ENCODE measurements at places on chromosomes 2 and 18.

DNA sequence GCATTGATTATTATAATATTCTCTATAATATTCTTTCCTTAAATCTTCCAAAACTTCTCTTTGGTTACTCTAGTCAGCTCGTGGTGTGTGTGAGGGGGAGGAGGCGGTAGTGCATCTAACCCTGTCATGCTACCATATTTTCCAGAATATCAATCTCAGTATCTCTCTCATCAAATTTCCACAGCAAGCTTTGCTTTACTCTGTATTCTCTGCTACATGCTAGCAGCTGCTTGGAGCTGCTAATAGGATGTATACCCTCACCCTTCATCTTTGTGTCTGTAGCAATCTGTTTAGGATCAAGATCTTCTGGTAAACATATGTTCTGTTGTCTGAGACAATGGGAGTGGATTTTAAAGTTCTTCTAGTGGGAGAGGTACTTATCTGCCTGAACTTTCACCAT, 303.8 kb upstream of the KLHL14 start:
- DNase-seq: no peak

DNA sequence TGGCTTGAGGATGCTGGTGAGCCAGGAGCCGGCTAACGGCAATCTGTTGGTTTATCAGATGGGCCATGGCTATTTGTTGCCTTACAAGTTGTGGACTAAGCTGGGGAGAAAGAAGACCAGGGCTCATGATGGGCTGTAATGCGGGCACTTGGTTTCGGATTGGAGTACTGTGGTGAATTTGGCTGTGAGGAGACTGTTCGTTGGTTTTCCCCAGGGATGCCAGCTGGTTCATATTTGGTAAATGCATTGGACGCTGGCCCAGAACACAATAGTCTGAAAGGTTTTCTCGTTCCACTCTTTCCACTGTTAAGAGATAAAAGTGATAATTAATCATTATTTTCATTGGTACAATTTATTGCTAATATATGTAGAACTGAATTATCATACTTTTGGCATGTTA, 108.9 kb downstream of the SATB2 start:
- DNase-seq: no peak

- no peak for DNase-seq
Measured at GRCh38 chr18:42113529-42114191, 158.6 kb downstream of the PIK3C3 start.

DNA sequence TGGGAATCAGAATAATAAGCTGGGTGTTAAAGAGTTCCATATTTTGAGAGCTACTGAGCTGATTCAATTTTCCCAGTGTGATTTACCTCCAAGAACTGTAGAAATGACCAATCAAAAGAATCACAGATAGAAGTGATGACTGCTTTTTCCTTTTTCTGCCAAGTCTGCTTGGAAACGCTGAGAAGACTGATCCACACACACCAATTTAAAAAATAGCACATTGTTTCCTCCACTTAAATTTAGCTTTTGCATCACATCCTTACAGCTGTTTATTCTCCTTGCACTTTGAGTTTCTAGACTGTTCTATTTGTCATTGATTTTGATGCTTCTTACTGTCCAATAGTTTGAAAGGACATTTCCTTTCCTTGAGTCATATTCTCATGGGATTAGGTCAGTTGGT, 590.3 kb upstream of the CHAC2 start:
- no peak for DNase-seq

DNA sequence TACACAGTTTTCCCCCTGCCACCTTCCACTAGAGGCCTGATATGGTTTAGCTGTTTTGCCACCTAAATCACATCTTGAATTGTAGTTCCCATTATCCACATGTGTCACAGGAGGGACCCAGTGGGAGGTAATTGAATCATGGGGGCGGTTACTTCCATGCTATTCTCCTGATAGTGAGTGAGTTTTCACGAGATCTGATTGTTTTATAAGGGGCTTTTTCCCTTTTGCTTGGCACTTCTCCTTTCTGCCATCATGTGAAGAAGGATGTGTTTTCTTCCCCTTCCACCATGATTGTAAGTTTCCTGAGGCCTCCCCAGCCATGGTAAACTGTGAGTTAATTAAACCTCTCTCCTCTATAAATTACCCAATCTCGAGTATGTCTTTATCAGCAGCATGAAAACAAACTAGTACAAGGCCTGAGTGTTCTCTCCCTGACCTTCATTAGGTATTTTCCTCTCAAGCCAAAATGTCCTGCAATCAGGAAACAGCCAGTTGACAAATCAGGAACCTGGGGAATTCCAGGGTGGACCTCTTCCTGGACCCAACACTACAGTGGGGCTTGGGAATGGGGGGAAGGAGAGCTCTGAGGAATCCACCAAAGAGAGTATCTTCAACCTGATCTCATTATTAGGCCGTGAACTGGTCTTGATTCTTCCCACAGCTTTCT, 129.9 kb downstream of the TXNL1 start:
- no peak for DNase-seq

DNA sequence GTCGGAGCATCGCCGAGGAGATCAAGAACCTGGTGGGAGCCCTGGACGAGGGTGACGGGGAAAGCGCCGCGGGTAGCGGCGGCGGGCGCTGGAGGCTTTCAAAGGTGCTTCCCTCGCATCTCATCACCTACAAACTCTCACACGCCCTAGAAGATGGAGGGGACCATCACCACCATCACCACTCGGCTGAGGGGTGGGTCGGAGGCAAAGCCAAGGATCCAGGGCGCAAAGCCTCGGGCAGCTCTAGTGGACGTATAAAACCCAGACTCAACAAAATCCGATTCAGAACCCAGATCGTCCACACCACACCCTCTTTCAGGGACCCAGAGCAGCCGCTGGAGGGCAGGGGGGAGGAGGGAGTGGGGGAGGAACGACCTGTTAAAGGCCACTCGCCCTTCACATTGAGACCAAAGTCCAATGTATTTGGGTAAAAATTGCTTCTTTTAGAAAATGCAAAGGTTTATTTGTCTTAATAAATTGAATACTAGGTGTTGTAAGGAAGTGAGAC, 1.5 kb downstream of the SOWAHC start:
- no peak for DNase-seq

DNA sequence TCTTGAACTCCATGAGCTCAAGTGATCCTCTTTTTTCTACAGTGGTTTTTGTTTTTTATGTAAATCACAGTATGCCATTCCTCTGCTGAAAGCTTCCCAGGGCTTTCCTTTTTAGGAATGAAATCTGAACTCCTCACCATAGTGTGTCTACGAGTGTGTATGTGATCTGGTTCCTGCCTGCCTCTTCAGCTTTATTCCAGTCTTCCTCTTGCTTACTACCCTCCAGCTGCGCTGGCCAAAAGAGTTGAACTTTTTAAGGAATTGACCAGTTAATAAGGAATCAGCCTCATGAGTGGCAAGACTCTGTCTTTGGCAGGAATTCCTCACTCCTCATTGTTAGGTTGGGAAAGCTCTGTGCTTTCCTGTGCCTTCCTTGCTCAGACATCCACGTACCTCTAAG, 4.0 kb downstream of the CCT7 start:
- DNase-seq: no peak

DNA sequence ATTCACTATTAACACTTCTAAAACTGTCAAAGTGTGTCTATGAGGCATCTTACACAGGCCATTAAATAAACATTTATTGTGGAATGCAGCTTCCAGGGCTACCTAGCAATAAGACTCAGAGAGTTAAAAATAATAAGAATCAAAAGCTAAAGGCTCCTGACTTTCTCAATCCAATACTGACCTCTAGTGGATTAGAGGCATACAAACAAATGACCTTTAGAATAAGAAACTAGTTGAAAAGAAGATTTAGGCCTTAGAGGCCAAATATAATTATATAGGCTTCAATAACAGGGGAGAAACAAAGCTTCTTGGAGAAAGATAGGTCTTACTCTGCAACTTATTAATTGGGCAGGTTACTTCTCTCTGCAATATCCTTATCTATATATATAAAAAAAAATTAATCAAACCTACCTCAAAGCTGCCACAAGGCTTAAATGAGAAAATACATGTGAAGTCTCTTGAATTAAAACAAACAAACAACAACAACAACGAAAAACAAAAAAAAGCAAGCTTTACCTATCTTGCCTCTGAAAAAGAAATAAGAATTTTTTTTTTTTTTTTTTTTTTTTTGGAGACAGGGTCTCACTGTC, 246.1 kb downstream of the EXOC6B start:
- peak; percentile 28 for DNase-seq

DNA sequence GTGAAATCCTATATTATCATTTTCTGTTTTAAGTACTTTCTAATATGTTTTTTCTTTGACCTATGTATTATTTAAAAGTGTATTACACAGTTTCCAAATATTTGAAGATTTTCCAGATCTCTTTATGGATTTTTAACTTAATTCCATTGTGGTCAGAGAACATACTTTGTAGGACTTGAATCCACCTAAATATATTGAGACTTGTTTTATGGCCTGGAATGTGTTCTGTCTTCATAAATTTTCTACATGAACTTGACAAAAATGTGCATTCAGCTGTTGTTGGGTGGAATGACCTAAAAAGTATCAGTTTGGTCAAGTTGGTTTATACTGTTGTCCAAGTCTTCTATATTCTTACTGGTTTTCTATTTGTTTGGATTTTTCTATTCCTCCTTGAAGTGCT, 33.8 kb upstream of the TMEM247 start:
- no peak for DNase-seq

GRCh38 chr18:73614812-73615211, 532.8 kb downstream of the FBXO15 start:
- DNase-seq: no peak

All from CD4-positive, alpha-beta T cell treated with Interleukin-2 at 100 ng/mL for 4 hours (primary cell).